T-helper 17 cell (primary cell): ENCODE measurements at places on chromosomes 4 and X.

DNA sequence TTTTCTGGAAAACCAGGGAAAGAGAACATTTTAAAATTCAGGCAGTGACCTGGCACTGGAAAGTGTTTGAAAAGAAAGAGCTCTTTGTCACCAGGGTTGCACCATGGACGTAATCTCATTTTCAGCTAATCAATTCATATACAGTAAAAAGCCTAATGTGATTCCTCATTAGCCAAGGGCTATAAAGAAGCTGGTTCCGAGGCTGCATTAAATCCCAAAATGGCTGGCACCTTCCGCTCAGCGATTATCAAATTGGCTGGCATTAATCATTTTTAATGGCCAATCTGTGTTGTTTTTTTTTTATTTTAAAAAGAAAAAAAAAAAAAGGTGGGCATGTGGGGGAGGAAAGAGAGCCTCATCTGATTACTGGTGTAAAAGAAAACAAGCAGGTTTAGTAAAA lies 341.4 kb downstream of the RAB28 start:
- no peak for DNase-seq

- no peak for DNase-seq
These were observed 34.4 kb upstream of the RTL3 start for GRCh38 chrX:78693536-78693935.

- no peak for DNase-seq
These were observed 9.0 kb downstream of the TCEAL1 start for GRCh38 chrX:103637604-103638338.

DNA sequence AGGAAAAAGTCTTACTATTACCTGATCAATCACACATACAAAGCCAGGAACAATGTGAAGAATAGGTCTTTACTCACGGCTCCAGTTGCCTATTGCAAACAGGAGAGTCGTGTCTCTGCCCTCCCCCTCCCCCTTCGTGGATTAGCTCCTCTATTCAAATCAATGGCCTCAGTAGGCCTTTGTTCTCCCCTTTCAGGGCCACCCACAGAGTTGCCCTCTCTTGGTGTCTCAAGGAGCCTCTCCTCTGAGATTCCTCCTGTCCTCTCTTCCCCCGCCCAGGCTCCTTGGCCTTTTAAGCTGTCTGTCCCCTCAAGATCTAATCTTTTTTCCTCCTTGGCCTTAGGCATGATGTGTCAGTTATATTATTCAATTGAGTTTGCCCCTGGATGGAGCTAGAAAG lies 107.2 kb upstream of the NALF2 start:
- no peak for DNase-seq

- no peak for DNase-seq
These were observed 146.2 kb upstream of the HHIP start for GRCh38 chr4:144499777-144500176.
